ENCODE measurements at places on chromosomes 4 and X.

DNA sequence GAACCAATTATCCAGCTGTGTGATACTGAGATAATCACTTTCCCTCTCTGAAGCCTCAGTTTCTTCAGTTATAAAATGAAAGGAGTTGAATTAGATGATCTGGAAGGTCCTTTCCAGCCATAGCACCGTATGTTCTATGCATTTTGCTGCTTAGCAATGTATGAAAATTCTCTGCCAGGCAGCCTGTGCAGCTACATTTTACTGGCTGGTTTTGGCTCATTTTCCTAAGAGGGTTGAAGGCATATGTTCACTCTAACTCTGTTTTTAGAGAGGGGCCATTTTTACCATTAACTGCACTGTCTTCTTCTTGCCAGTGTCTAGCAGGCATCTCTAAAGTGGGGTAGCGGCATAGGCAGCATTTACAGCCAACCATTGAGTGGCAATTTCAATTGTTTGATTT is 26.1 kb downstream of the TRPC5 start:
- no peak for DNase-seq

GRCh38 chr4:34512616-34513015 is 1731.7 kb downstream of the ARAP2 start:
- DNase-seq, result no peak

GRCh38 chr4:124806403-124806802 is 93.9 kb upstream of the ANKRD50 start:
- no peak for DNase-seq

DNA sequence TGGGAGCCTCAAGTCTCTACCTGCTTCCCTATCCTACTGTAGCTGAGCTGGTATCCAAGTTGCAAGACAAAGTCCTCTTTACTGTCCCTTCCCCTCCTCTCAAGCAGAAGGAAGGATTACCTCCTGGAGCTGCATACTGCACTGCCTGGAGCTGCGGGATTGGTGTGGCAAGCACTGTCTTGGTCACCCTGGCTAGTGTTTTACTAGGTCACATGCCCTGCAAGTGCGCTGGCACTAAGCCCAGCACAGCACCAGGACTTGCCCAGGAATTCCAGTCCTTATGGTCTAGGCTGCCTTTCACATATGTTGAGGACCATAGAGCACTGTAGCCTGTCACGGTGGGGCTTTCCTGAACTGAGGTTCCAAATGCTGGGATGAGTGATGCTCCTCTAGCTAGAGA is 227.3 kb upstream of the ZC4H2 start:
- DNase-seq, result no peak

GRCh38 chrX:18931972-18932371 is 51.9 kb downstream of the PHKA2 start:
- peak; percentile 14 for DNase-seq

- no peak for DNase-seq
These were observed 47.1 kb upstream of the NPY2R start for GRCh38 chr4:155161357-155161756.

DNA sequence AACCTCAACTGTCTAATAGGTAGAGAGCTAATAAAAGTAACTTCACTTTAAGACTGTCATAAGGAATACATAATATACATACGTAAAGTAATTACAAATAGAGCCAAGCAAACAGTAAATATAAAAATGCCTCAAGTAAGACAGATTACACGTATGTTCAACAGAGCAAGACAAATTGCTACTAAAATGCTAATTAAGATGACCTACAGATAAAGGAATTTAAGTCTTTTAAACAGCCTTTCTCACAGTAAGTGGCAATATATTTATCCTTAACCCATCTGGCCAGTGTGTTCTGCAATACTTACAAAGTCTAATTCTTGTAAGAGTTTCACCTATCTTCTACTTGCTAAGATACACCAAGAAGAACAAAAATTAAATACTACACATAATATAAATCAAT is 12.7 kb downstream of the G3BP2 start:
- DNase-seq, result no peak

GRCh38 chrX:140509468-140510305 is 4.8 kb upstream of the SOX3 start:
- DNase-seq, result no peak

- DNase-seq, result peak; percentile 88
These were observed 123.1 kb downstream of the BTC start for GRCh38 chr4:74671080-74671698.

DNA sequence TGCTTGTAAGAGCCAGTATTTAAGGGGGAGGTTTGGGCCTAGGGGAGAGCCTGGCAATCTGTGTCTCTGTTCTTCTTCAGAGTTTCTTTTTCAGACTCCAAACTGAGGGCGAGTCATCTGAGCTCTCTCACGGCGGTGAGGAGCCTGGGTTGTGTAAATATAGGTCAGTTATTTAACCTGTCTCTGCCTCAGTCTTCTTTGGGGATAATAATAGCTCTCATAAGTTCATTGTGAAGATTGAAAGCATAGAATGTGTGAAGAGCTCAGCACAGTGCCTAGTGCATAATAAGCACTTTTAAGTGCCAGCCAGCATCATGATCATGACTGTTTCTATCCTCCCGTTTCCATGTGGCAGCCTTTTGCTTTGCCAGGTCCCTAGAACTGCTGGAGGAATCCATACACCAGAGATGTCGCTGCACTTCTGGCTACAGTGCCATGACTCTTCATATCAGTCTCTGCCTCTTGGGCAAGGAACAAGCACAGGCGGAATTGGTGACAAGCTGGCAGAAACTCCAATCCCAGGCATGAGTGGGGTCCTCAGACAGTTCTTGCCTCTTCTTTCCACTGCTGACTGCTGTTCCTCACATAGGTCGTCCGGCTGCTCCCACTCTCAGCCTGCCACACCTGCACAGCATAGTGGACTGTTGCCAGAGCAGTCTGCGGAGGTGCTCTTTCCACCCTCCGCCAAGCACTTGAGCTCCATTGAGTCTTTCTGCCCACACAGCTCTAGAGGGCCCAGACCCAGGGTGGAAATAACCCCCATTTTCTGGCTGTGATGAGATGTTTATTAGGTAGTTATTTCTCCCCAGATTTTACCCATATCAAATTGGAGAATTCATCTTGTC is 103.7 kb upstream of the MAML3 start:
- no peak for DNase-seq

GRCh38 chr4:57405359-57405758 is 295.2 kb upstream of the IGFBP7 start:
- DNase-seq, result no peak

DNA sequence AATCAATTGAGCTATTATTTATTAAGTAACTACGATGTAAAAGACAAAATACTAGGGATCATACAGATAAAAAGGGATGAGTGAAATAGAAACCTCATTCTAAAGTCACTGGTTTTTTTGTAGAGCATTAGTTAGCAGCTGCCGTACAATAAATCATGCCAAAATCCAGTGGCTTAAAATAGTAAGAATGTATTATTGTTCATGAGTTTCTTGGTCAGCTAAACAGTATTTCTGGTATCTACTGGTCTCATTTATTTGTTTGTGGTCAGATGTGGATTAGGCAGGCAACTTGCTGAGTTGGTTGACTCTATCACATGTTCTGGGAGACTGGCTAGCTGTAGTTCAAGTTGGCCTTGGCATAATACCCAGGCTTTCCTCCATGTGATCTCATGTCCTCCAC is 667.3 kb downstream of the GALNTL6 start:
- no peak for DNase-seq

GRCh38 chr4:53929955-53930798 is 134.2 kb downstream of the CHIC2 start:
- peak; percentile 18 for DNase-seq

Measured in hematopoietic multipotent progenitor cell (in vitro differentiated cells).